ENCODE measurements at places on chromosomes 6 and 20.

DNA sequence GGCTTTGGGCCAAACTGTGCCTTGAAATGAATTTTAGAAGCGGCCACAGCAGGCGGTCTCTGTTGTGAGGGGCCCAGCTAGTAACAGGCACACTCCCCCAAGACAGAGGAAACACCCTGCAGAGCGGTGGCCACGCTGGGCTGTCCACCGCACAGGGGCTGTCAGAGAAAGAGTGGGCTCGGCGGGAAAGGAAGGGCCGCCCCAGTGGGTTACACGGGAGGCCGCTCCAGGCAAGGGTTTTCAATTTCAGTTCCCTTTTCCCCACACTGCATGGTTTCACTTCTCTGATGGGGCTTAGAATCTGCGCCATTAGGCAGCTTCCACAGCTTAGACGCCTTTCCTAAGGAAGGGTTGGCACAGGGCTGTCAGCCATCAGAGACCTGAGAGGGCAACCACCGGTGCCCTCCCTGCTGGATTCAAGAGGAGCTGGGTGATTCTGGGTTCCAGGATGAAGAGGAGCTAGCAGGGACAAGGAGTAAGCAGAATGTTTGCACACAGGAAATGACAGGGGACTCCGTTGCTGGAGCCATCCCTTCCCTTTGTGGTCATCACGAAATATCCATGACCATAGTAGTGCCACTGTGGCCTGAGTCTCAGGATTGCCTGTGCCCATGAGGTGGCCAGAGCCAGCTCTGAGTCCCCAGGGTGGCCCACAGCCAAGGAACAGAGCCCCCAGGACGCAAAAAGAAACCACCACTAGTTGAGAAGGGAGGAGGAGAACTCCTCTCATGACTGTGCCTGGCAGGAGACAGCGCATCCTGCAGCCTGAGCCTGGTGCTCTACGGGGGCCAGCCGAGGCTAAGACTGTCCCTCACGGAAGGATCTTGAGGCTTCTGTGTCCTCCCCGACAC, 282.7 kb downstream of the NRN1 start:
- DNase-seq, result no peak

- no peak for DNase-seq
Measured at GRCh38 chr20:43583982-43584432, 6.7 kb upstream of the IFT52 start.

DNA sequence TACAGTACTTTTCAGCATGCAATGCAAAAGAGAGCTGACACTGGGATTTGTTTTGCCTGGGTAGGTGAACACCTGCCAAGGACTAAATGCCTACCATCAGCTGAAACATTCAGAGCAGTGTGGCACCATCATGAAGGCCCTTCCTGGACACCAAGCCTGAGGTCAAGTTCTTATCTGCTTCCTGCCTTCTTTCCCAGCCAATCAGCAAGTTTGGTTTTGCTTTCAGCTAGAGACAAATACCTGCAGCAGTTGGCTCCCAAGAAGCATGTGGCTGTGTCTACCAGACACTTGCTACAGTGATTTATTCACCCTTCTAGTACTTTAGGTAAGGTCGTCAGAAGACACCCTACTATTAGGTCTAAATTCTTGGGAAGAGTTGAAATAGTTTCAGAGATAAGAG, 112.8 kb downstream of the TBX18 start:
- DNase-seq, result no peak

DNA sequence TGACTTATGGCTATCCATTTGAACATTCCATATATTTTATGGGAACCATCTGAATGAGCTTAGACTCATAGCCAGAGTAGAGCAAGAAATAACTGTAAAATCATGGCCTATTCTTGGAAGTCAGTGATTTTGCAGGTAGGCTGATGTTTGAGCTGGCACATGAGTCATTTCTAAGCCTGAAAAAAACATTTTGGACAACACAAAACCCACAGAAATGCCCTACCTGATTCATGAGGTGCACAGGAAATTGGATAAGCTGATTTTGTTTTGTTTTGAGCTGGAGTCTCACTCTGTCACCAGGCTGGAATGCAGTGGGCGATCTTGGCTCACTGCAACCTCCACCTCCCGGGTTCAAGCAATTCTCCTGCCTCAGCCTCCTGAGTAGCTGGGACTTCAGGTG, 443.0 kb downstream of the PKHD1 start:
- DNase-seq, result no peak

DNA sequence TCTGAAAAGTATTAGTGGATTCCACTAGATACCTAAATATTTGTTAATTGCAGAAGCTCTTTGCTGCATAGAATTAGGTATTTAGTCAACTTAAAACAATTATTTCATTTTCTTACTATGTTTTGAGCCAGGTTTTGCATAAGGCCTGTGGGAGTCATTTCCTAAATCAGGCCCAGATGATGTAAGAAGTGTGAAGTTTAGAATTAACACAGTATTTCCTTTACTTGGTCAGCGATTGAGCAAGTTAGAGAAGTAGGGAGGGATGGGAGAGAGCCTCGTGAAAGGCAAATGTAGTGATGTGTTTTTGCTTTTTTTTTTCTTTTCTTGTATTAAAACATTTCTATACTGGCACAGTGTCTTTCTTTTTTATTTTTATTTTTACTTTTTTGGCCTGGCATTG, 711.1 kb downstream of the HDGFL1 start:
- DNase-seq, result no peak

- DNase-seq, result no peak
Measured at GRCh38 chr6:3776881-3777507, 25.5 kb upstream of the PXDC1 start.

- DNase-seq, result no peak
Measured at GRCh38 chr20:61527626-61528025, 275.6 kb downstream of the CDH4 start.

DNA sequence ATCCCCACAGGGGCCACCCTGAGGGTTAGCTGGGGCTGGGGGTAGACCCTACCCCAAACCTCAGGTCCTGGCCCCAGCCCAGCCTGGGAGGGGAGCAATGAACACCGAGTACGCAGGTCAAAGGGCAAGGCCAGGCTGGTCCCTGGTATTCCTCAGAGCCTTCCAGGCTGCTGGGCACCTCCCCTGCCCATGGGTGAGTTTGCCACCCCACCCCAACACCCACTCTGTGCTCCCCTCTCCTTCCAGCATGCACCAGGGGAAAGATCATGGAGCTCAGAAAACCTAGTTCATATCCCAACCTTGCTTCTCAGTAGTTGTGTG, 103.9 kb upstream of the FOXP4 start:
- no peak for DNase-seq
